NCI-H524 (cell line): ENCODE measurements at places on chromosomes 7 and 10.

- no peak for DNase-seq
Observed at GRCh38 chr10:78337646-78338391, 304.2 kb downstream of the RPS24 start.

DNA sequence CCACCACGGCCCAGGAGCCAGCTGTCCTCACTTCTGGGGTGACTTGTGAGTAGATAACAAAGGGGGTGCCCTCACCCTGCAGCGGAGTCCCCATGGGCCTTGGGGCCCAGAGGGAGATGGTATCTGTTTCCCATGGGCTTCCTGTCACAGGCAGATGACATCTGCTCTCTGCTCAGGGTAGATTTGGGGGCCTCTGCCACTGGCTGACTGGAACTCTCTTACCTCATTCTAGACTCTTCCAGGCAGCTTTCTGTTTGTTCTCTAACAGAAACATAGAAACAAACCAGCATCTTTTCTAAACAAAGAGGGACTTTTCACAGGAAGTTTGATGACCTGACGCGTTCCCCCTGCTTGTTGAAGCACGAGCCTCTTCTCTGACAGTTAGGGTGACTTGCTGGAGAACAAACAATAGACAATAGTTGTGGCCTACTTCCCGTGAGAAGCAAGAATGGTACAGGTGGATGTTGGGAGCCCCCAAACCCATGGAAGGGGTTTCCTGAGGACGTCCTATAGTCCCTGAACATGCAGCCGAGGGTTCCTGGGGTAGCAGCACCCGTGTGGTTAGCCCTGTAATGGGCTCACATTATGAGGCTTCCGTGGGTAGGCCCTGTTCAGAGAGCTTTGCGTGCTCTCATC, 61.6 kb downstream of the GRK5 start:
- DNase-seq = no peak

GRCh38 chr10:71040343-71040742, 152.0 kb upstream of the PCBD1 start:
- no peak for DNase-seq

- DNase-seq = no peak
Observed at GRCh38 chr10:118922972-118923371, 106.5 kb upstream of the NANOS1 start.

GRCh38 chr7:55075464-55076021, 56.7 kb downstream of the EGFR start:
- DNase-seq = no peak

- DNase-seq = no peak
Observed at GRCh38 chr7:4791738-4792536, 16.5 kb downstream of the AP5Z1 start.

DNA sequence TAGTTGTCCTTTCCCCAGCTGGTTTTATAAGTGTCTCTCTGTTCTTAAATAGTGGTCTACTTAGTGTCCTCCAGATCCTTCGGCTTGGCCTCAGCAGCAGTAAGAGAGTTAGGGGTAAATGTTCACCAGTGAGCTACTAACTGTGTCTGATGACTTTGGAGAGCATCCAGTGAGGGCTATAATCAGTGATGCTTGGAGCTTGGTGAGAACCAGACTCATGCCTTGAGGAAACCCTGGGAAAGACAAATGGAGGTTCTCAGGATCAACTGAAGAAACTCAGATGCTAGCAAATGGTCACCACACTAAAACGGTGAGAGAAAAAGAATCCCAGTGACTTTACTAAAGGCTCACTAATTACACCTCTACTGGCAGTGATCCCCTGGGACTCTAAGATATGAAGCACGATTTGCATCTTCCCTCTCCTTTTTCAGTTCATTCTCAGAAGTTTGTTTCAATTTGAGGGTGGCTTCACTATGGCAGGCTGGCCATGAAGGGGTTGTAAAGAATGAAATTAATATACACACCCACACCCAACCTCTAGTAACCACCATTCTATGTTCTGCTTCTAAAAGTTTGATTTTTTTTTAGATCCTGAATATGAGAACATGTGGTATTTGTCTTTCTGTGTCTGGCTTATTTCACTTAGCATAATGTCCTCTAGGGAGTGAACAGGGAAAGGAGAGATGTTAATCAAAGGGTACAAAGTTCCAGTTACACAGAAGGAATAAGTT, 177.9 kb downstream of the PDE1C start:
- no peak for DNase-seq

DNA sequence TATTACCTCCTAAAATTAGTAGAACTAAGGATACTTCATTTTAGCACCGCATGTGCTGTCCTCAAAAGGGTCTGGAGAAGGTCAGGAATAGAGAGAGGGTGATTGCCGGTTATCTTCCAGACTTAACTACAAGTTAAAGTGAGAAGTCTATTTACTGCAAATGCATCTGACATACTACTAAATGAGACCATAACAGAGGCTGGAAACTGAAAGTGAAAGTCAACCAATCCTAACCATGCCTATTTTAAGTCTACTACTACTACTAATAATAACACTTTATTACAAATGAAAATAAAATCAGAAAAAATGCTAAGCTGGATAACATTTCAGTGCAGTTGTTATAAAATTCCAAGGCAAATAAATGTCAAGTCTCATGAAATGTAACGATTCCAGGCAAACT, 244.7 kb downstream of the KIF20B start:
- no peak for DNase-seq

DNA sequence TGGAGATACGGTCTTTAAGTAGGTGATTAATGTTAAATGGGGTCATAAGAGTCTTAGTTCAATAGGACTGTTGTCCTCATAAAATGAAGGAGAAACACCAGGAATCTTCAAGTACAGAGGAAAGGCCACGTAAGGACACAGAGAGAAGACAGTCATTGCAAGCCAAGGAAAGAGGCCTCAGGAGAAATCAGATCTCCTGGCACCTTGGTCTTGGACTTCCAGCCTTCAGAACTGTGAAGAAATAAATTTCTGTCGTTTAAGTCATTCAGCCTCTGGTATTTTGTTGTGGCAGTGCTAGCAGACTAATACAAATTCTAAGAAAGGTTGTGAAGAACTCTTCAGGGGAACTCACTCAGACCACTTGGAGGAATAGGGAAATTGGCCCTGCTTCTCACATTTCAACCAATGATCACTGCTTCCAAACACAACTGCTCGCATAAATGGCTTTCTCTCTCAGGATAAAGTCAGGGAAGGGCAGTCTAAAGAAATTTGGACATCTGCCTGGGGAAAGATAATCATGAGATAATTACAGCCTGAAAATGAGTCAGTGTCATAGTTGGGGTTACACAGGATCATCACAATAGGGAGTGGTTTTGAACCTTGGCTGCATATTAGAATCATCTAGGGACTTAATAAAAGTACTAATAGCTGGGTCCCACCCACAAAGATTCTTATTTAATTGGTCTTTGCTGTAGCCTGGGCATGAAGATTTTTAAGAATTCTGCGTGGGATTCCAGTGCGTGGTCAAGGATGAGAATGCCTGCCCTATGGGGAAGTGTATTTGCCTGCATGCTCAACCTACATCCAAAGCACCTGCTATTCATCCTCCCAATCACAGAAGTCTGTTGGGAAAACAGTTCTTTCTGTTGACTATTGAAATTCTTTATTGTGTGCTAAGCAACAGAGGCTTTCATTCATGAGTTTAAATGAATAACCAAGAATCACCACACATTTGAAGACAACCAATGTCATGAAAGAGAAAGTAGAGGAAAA, 310.6 kb upstream of the PLXDC2 start:
- no peak for DNase-seq

DNA sequence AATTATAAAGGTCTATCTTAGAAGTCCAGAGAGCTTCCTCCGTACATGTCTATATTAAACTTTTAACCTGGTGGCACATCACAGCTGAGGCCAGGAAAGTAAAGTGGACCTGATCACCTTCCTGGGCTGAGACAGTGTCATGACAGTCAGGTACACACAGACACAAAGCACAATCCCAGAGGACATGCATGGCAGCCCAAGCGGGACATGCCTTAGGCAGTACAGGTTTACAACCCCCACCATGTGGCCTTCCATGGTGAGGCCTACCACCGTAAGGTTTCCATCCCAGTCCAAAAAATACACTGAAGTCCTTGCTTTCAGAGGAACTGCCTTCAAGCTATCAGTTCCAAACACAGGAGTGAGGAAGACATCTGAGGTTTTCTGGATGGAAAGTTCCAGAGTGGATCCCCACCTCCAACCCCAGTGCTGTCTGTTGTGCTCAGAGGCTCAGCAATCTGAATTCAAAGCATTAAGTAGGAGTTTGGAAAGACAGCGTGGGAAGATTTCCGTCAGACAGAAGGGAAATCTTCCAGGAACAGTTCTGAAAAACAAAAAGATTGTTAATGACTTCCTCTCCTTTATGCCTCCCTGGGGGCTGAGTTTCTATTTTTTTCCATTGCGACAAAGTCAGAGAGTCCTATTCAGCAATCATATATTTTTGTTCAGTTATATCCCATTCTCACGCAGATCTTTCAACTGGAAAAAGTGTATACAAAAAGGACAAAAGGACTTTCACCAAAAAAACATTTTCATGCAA, 20.1 kb downstream of the IFIT3 start:
- no peak for DNase-seq

GRCh38 chr10:124153023-124153826, 59.8 kb upstream of the CHST15 start:
- no peak for DNase-seq

DNA sequence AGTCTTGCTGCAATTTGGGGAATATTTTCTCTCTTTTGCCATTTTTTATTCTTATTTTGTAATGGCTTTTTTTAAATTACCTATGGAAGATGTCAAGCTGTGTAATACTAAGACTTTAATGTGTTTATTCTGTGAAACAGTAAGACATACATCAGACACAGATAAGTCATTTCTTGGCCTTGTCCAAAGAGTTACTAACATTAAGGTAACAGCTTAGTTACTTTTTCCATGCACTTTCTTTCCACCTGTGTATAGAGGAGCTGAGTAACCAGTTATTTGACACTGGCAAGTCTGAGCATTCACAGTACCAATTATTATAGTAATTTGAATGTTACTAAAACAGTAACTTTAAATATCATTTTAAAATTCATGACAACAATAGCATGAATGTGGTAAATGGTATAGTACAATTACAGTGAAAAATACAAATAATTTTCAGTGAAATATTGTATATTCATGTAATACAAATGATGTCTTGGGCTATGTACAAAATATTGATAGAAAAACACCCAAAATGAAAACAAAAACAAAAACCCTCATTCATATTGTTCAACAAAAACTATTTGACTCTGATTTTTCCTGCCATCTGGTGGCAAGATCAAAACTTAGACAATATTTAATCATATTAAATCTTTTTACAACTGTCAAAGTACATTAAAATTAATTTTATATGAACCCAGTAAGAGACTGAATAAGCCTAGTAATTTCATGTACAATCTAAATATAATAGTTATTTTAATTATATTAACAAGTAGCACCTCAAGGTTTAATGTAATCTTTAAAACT, 259.8 kb upstream of the SEMA3A start:
- no peak for DNase-seq

GRCh38 chr10:72024596-72024995, 60.4 kb downstream of the CHST3 start:
- no peak for DNase-seq

- no peak for DNase-seq
Observed at GRCh38 chr10:12606461-12606860, 257.1 kb downstream of the CAMK1D start.

DNA sequence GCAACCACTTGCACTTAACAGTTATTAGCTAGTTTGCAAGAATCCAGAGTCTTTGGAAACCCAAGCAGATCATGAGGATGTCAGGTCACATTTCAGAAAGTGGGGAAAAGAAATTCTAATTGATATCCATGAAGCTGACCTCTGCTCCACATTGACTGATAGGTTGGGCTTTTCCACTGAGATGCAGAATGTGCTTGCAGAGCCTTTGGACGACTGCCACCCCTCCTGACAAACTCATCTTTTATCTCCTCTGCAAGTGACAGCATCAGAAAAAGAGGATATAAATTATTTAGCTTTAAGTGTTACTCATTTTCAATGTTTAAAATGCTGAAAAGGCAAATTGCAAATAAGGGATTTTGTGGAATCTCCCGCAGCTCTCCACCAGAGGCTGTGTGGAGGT, 75.3 kb downstream of the C10orf90 start:
- DNase-seq = no peak
